ENCODE measurements at places on chromosomes 2 and 18.

DNA sequence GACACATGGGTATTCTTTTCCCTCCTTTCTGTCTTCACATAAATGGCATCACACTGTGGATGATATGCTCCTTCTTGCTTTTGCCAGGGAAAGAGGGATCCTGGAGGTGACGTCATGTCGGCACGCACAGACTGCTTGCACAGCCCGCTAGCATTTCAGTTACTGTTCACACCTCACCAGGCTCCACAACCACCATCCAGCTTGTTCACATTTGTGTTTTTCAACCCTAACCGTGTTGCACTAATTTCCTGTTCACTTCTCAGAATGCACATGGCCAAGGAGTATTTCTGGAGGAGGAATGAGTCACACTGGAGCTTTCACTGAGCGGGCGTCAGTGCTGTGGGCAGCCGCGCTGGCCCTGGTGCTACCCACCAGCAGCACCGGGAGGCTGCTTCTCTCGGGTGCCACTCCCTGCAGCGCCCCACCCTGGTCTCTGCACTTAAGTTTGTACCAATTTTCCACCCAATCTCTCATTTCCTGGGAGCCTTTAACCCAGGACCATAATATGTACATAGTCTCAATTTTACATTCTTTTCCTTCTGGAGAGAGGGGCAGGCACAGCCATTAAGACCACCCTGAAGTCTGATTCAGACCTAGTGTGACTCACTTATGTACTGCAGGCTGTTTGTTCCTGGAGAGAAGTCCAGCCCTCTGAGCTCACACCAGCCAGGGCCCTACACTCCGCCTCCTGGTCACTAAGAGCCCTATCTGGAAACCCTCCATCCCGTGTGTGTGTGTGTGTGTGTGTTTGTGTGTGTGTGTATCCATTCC lies 65.1 kb downstream of the MBP start:
- peak; percentile 57 for DNase-seq

DNA sequence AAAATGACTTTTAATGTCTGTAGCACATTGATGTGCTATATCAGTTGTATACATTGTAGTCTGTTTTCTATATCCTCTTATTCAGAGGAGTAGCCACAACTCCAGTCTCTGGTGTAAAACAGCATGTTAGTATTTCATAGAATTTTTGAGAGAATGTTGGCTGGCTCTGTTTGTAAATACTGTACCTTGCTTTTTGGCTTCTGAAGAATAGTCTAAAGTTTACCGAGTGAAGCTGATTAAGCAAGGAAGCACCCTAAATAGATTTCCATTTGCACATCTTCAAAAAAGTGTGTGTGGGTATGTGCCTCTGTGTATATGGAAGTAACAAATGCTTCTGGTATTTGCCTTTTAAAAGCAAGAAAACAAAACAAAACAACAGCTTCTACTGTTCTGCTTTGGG lies 50.5 kb downstream of the MAP4K4 start:
- no peak for DNase-seq

DNA sequence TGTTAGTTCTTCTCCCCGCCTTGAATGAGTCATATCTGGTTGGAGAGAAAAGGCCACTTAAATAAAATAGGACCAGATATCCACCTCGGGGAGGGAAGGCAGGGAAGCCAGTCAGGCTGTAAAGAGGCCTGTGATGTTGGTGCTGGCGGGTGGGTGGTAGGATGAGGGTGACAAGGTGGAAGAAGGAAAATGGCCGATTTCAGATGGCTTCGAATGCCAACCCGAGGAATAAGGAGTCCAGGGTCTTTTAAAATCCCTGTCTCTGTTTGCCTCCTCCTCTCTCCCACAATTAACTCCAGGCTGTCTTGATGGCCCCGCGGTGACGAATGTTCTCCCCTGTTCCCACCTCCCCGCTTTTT lies 41.5 kb downstream of the CELF4 start:
- DNase-seq, result no peak

DNA sequence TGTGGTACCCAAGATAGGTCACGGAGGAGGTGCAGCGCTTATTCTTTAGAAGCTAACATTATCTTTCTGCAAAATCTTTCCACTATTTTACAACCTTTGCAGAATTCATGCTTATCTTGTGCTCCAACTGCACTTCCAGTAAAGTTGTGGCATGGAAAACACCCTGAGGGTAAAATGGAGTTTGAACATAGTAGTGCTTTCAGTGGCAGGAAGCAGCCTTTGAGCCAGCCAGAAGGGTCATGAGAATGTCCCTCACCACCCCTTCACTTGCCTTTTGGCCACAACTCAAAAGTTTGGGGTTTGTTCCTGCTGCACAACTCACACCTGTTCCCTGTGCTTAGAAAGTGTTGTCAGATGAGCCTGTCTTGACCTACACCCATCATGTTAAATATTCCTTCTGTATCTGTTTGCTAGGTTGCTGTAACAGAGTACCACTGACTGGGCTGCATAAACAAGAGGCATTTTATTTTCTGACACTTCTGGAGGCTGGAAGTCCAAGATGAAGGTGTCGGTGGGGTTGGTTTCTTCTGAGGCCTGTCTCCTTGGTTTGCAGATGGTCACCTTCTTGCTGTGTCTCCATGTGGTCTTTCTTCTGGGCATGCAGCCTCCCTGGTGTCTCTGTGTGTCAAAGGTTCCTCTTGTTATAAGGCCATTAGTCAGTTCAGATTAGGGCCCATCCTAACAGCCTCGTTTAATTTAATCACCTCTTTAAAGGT lies 194.1 kb downstream of the SMAD7 start:
- no peak for DNase-seq

GRCh38 chr2:86543335-86543734 lies 19.9 kb downstream of the CHMP3 start:
- no peak for DNase-seq

GRCh38 chr2:17733599-17733998 lies 20.0 kb downstream of the SMC6 start:
- DNase-seq, result no peak

DNA sequence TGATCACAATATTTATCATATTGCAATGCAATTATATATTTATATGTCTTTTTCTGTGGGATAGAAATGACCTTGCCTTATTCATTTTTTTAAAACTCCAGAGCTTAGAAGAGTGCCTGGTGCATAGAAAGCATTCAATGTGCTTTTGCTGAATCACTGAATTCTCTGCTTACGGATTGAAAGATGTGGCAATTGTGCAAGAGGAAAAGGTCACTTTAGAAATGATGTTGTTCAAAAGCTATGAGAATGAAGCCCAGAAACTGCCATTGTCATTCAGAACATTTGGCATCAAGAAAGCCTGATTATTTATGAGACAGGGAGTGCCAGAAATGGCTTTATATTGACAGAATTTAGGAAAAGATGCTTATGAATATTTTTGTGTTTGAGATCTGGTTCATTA lies 678.6 kb upstream of the CDH2 start:
- DNase-seq, result no peak

GRCh38 chr2:151996243-151997003 lies 102.4 kb downstream of the CACNB4 start:
- DNase-seq, result no peak
